ENCODE measurements at places on chromosomes 13 and 19. TPM values are rescaled to one million over a fixed set of nuclear protein-coding genes. Genes with fewer than 3 reads are reported as not detected.
A peak's percentile ranks its signal among the peaks of the same experiment; 100 is the strongest.

Gene SERP2
- 6.0 TPM for total RNA-seq

Gene NDFIP2
- 9.0 TPM for total RNA-seq

Gene ADPRHL1
- 8.6 TPM for total RNA-seq

Gene LILRB2
- 5.6 TPM for total RNA-seq

Gene MRPS12
- 33.2 TPM for total RNA-seq

Gene LRRC63
- total RNA-seq: not detected

Gene SELENOV
- not detected for total RNA-seq

Gene DAND5
- total RNA-seq: not detected

Gene ACTMAP
- 1.7 TPM for total RNA-seq

DNA sequence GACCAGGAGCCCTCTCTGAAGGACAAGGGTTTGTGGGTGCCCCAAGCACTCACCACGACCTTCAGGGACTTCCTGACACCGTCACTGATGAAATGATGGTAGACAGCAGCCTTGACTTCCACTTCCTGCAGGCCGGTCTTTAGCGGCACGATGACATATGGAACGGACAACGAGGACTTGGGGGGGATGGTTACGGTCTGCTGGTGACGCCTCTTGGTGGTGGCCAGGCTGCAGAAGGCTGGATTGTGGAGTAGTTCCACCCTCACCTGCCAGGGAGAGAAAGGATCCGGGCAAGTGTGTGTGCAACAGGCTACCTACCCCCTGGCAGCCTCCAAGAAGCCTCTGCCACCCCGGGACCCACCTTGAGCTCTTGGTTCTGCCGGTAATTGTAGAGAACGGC lies 23.2 kb downstream of the C3 start:
- no peak for DNase-seq

DNA sequence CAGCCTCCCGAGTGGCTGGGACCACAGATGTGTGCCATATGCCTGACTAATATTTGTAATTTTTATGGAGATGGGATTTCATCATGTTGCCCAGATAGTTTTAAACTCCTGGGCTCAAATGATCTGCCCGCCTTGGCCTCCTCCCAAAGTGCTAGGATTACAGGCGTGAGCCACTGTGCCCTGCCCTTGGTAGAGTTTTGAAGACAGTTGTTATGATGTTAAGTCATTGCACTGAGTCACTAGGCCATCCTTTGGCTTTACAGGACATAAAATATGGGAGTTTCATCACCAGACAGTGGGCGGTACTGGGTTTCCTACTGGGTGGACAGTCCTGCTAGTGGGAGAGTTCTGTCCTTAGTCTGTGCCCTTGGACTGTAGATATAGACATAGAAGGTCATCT lies 282.5 kb downstream of the ATP8A2 start:
- DNase-seq: no peak

DNA sequence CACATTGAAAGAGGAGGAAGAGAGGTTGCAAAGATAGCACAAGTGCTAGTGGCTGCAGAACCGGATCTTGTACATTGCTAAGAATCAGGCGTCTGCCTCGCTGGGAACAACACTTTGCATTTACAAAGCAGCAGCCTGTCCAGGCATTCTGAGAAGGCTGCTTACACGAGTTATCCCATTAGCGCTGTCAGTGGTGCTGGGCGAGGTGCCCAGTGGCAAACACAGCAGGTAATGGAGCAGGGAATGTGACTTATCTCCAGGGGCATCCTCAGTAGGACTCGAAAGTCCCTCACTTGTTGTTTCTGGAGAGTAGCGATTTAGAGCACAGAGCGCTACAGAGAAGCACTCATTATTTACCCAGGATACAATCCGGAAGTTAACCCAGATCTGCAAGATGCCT lies 209.6 kb downstream of the OLFM4 start:
- no peak for DNase-seq

DNA sequence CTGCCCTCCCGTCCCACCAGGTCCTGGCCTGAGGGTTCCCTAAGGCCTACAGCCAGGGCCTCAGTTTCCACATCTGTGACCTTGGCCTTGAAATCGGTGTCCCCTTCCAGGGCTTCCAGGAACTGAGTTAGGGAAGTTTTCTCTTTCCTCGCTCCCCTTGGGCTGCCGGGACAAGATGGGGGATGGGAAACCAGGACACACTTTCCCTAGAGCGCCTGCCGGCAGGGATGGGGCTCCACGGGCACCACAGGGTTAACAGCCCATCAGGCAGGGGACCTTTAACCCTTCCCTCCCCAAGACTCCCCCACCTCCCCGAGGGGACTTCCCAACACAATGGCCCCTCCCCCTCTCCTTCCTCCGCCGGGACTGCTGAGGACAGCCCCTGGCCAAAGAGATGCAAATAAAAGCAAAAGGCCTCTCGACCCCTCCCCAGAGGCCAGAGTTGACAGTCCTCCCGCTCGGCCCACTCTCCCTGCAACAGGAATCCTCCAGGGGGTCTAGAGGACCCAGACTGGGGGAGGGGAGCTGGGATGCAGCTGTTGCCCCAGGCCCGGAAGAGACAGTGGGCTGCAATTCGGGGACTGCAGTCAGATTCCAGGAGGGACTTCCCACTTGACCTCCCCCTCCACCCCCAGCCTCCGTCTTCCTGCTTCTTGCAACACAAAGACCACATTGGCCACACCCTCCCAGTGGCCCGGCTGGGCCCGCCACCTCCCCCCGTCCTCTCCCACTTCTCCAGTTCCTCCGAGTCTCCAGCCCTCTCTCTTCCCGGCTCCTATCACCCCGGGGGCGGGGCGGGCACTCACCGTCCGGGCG lies 3.4 kb downstream of the BBC3 start:
- DNase-seq: peak; percentile 98

- DNase-seq: no peak
Measured at GRCh38 chr13:114161644-114162532, 17.2 kb upstream of the CFAP97D2 start.

- DNase-seq: peak; percentile 95
Measured at GRCh38 chr19:13978351-13979243, 26.3 kb downstream of the DCAF15 start.

GRCh38 chr13:43804461-43805070 lies 17.8 kb upstream of the ENOX1 start:
- DNase-seq: no peak

GRCh38 chr13:31209172-31209840 lies 9.5 kb downstream of the B3GLCT start:
- DNase-seq: peak; percentile 92

DNA sequence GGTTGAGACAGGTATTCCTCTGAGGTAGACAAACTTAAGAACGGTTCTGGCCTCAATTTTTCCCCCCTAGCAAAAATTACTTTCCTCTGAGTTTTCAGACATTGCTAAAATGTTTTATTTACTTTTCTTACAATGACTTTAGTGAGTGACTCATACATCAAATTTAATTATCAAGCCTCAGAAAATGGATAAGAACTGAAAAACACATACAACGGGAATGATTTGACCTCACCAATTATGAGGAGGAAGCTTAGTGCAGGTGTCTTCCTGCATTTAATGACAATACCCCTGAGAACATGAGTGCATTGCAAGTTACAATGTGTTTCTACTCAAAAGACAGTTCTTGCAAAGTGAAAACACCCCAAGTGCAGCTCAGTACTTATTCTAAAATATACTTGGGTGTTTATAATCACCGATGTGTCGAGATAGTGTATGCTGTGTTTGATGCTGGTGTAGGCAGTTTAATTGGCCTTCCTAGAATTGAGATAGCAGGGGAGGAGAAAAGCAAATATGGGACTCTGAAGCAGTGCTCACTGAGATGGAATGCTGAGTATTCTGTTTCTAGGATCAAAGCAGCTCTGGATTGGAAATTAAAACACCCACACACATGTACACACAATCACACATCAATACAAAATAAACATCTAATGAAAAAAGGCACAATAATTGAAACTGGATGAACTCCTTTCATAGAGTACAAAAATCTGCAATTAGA lies 189.5 kb upstream of the SLC10A2 start:
- DNase-seq: no peak

GRCh38 chr13:46202966-46203365 lies 8.8 kb upstream of the LRRC63 start:
- no peak for DNase-seq

DNA sequence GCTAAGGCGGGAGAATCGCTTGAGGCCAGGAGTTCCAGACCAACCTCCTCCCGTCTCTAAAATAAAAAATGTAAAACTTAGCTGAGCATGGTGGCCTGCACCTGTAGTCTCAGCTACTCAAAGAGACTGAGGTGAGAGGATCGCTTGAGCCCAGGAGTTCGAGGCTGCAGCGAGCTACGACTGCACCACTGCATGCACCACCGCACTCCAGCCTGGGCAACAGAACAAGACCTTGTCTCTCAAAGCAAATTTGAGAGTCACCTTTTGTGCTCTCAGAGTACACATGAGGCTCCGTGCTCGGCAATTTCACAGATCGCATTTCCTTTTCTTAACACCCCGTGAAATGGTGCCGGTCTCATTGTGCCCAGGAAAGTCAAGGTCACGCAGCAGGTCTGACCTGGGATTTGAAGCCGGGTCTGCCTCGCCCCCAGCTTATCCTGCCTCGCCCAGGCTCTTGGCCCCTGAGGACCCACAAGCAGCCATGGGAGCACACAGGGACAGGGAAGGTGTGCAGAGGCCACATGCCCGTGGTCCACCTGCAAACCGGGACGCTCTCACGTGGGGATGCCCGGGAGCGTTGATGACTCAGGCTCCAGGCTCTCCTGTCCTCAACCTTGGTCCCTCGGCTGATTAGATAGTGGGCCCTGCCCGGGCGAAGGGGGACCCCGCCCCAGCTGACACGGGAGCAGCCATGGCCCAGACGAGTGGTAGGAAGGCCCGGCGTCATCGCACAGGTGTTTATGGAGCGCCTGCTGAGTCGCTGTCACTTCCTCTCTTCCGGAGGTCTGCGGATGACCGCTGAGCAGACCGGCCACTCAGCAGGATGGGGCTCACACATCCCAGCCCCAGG lies 1.1 kb upstream of the SMIM24 start:
- DNase-seq: no peak

GRCh38 chr13:65468628-65469027 lies 1761.5 kb downstream of the PCDH9 start:
- DNase-seq: no peak

GRCh38 chr13:94057618-94058186 lies 421.8 kb downstream of the DCT start:
- DNase-seq: no peak

All from esophagus muscularis mucosa (tissue), 4 donors.